ENCODE measurements at places on chromosomes 1 and 21. TPM values are rescaled to one million over a fixed set of nuclear protein-coding genes. Genes with fewer than 3 reads are reported as not detected.
A peak's percentile ranks its signal among the peaks of the same experiment; 100 is the strongest.

DNA sequence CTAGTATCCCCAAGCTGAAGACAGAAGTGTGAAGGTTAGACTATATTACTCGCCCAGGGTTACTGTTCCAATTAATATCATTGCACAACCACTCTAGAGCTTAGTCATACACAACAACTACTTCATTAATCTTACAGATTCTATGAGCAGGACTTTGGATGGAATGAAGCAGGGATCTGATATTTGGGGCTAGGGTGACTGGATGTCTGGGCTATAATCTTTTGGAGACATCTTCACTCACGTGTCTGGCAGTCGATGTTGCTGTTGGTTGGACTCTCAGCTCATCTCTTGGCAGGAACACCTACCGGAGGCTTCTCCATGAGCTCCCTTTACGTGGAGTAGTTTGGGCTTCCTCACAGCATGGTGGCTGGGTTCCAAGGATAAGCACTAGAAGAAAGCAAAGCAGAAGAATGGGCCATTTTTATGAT is 519.2 kb upstream of the B3GALT2 start:
- no peak for DNase-seq

- no peak for DNase-seq
Observed at GRCh38 chr1:41442697-41443251, 41.7 kb downstream of the EDN2 start.

- DNase-seq = no peak
Observed at GRCh38 chr1:12851779-12852178, 3.3 kb upstream of the HNRNPCL1 start.

The KIRREL1 gene
- polyA plus RNA-seq = 15.5 TPM

The VAMP3 gene
- polyA plus RNA-seq = 95.5 TPM

DNA sequence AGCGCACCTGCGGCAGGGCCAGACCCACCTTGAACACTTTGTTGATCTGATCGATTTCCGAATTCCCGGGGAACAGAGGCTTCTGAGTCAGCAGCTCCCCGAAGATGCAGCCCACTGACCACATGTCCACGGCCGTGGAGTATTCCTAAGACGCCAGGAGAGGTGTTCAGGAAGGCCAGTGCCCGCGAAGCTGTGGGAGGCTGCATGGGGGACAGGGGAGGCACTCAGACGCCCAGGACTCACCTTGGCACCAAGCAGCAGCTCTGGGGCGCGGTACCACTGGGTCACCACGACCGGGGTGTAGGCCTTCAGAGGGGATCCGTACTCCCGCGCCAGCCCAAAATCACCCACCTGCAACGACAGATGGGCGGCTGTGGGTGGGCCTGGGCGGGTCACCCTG is 11.2 kb upstream of the SLC35E2B start:
- DNase-seq = peak; percentile 13

- no peak for DNase-seq
Observed at GRCh38 chr1:3697810-3698209, 45.5 kb downstream of the TP73 start.

The TCEA3 gene
- 10.8 TPM for polyA plus RNA-seq

The SPRR5 gene
- not detected for polyA plus RNA-seq

The PKNOX1 gene
- polyA plus RNA-seq = 82.5 TPM

DNA sequence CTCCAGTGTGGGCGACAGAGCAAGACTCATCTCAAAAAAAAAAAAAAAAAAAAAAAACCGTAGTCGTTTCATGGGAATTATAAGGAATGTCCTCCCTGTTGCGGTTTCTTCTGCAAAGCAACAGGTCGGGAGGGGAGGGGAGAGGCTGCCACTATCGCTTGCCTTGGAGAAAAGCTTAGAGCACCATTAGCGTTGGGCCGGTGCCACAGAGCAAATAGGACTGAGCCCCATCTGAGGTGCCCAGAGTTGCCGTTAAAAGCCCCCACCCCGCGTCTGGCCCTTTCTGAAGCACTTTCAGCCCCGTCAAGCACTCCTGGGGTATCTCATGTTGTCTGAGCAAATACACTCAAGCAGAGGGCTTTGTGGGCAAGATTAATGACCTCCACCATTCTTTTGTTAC is 2.2 kb downstream of the RIPPLY3 start:
- DNase-seq = no peak
